ENCODE measurements at places on chromosomes 6 and 20.

GRCh38 chr6:30283761-30284160 lies 43.0 kb upstream of the TRIM39 start:
- no peaks in the 10 kb centered on the region for H3K27me3 ChIP-seq
- no peaks in the 10 kb centered on the region for H3K4me1 ChIP-seq

DNA sequence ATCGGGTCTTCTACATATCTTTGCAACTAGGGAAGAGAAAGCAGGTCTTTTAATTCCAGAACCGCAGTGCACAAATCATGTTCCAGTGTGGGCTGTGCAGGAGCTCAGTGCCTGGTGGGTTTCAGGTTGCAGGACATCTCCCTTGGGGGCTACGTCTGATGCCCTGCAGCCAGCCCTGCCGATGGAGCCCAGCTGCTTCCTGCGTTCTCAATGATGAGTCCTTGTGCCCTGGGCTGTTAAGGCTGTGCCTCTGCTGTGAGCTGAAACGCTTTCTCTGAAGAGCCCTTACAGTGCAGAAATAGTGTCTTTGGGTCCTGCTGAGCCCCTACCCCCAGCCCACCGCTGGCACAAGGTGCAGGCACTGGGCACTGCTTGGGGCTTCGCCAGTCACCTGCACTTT lies 192.9 kb downstream of the SYNDIG1 start:
- H3K4me3 ChIP-seq, result no peak overlapping the region
- DNase-seq, result no peak
- H3K4me1 ChIP-seq, result no peaks in the 10 kb centered on the region
- no peak overlapping the region for H3K27ac ChIP-seq
- no peaks in the 10 kb centered on the region for H3K36me3 ChIP-seq
- no peaks in the 10 kb centered on the region for H3K27me3 ChIP-seq

DNA sequence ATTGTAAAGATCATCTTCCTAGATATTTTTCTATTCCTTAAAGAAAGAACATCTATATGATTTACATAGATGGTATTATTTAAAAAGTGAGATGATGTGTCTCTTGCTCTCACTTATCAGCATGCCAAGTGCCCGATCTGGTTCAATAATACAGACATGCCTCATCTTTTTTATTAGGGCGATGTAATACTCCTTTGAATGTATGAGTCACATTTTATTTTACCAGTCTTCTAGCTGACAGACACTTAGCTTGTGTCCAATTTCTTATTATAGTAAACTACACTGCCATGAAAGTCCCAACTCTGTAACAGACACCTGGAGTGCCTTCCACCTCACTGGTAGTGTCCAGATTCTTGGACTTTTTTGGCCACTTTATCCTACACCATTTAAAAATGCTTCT lies 586.6 kb upstream of the BTBD3 start:
- no peak overlapping the region for H3K4me3 ChIP-seq
- H3K27ac ChIP-seq, result no peak overlapping the region
- DNase-seq, result no peak
- no peaks in the 10 kb centered on the region for H3K27me3 ChIP-seq

GRCh38 chr20:63378626-63379025 lies 17.5 kb upstream of the CHRNA4 start:
- peaks cover 19% of the 10 kb centered on the region for H3K27me3 ChIP-seq
- no peak for DNase-seq
- H3K27ac ChIP-seq, result no peak overlapping the region
- H3K36me3 ChIP-seq, result no peaks in the 10 kb centered on the region
- H3K4me1 ChIP-seq, result no peaks in the 10 kb centered on the region

DNA sequence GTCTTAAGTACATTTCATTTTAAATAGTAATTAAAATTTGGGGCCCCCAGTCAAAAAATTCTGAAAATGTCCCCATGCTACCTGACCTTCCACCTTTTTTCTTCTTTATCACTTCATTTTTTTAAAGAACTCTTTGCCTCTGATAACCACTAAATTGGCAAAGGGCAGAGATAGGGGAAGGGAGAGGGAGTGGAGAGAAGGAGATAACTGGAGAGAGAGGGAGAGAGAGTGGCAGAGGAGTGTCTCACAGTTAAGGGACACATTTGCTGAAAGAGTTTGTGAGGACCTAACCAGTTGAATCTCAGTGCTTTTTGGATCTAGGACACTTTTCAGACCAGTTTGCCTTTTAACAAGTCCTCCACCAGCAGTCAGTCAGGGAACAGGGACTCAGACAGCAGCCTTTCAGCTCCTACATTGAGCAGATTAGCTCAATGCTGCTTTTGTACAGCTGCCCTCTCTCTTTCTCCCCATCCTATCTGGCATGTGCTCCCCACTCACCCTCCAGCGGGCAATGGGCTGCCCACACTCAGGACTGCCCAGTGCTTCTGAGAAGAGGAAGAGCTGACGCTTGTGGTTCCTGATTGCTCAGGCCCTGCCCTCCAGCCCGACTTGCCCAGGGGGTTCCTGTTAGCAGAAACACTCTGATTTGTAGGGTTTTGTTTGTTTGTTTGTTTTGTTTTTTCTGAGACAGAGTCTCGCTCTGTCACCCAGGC lies 14.4 kb downstream of the ARMC2 start:
- H3K27me3 ChIP-seq, result no peaks in the 10 kb centered on the region
- no peak overlapping the region for H3K4me3 ChIP-seq
- peaks cover 27% of the 10 kb centered on the region for H3K36me3 ChIP-seq
- H3K4me1 ChIP-seq, result no peaks in the 10 kb centered on the region

DNA sequence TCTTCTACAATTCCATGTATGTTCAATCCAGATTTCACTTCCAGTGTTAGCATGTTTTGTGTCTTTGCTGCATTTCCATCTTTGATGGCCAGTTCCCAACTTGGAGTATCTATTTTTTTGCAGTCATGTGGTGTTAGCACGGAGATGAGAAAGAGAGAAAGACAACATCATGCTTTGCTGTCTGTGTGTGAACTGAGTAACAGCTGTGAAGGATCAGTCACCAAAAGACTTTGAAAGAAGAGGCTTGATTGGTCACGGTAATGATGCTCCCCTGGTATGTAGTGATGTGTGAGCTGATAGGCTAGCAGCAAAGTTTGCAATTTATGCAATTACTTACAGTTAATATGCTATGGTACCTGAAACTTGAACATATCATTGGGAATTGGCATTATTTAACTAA lies 731.3 kb upstream of the NRSN1 start:
- no peak overlapping the region for H3K27ac ChIP-seq
- no peaks in the 10 kb centered on the region for H3K27me3 ChIP-seq
- no peak overlapping the region for H3K4me3 ChIP-seq
- no peaks in the 10 kb centered on the region for H3K36me3 ChIP-seq

DNA sequence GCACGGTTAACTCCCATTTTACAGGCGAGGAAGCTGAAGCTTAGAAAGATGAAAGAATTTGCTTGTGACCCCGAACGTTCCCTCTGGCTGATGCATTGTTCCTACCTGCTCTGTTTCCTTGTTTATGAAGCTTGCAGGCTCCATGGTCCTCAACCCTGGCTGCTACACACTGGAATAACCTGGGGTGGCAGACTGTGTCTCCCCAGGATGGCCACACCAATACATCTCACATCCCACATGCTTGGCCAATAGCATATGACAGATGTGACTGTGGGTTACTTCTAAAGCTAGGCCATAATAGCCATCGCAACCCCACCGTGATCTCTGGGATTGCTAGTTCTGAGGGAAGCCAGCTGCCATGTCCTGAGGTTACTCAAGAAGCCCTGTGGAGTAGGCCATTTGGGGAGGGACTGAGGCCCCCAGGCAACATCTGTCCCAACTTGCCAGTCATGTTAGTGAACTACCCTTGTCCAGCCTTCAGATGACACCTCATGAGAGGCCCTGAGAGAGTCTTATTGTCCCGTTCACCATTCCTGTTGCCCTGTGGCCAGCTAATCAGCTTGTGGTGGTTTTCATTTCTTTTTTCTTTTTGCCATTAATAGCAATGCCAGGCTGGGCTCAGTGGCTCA lies 6.7 kb upstream of the FAM110A start:
- H3K4me1 ChIP-seq, result no peaks in the 10 kb centered on the region
- no peak overlapping the region for H3K4me3 ChIP-seq
- H3K27ac ChIP-seq, result no peak overlapping the region
- no peaks in the 10 kb centered on the region for H3K36me3 ChIP-seq
- no peak for DNase-seq

- H3K27me3 ChIP-seq, result no peaks in the 10 kb centered on the region
- H3K27ac ChIP-seq, result peak overlapping the region; percentile 98
- H3K36me3 ChIP-seq, result no peaks in the 10 kb centered on the region
- no peak for DNase-seq
- peak overlapping the region; percentile 64 for H3K4me3 ChIP-seq
- H3K4me1 ChIP-seq, result peaks cover 24% of the 10 kb centered on the region
Measured at GRCh38 chr6:143677577-143677890, 231 bp upstream of the PHACTR2 start.

GRCh38 chr6:146123616-146124015 lies 94.8 kb downstream of the GRM1 start:
- no peaks in the 10 kb centered on the region for H3K27me3 ChIP-seq
- H3K4me3 ChIP-seq, result no peak overlapping the region
- H3K36me3 ChIP-seq, result no peaks in the 10 kb centered on the region
- no peak for DNase-seq

DNA sequence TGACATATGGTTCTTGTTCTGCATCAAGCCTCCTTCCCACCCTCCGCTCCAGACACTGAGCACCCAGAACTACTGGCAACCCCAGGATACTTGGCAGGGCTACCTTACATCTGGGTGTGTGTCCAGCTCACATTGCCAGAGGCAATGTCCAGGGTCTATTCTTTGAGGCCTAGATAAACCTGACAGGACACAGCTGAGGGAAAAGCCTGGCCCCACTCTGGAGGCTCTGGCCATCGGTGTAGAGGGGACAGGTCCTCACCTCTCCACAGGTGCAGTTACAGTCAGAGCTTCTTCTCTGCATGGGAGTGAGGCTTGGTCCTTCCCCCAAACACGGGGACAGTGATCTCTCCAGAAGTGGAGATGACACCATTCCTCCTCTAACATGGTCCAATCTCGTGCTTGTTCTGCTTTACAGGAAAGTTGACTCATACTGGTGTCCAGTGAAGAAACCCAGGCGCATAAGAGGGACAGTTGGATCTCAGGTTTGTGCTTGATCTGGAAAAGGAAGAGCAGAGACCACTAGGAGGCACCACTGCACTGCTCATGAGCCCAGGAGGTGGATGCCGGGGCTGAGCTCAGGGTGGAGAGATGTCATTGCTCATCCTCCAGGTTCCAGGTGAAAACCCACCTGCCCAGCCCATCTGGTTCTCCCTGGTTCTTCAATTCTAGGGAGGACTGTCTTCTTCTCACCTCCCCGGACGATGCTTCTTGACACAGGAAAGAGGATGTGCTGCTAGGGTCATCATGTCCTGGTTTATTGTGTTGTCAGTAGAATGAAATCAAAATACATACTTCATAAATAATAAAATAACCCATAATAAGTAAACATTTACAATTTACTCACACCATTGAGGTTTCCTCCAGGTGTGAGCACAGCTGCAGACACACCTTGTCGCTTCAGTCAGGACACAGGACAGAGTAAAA lies 14.7 kb downstream of the HLA-F start:
- no peaks in the 10 kb centered on the region for H3K27me3 ChIP-seq
- H3K36me3 ChIP-seq, result no peaks in the 10 kb centered on the region
- DNase-seq, result peak; percentile 80
- H3K27ac ChIP-seq, result no peak overlapping the region

GRCh38 chr6:169960886-169961611 lies 209.6 kb downstream of the ERMARD start:
- no peaks in the 10 kb centered on the region for H3K36me3 ChIP-seq
- no peak overlapping the region for H3K27ac ChIP-seq
- DNase-seq, result peak; percentile 44
- peaks cover 12% of the 10 kb centered on the region for H3K27me3 ChIP-seq

DNA sequence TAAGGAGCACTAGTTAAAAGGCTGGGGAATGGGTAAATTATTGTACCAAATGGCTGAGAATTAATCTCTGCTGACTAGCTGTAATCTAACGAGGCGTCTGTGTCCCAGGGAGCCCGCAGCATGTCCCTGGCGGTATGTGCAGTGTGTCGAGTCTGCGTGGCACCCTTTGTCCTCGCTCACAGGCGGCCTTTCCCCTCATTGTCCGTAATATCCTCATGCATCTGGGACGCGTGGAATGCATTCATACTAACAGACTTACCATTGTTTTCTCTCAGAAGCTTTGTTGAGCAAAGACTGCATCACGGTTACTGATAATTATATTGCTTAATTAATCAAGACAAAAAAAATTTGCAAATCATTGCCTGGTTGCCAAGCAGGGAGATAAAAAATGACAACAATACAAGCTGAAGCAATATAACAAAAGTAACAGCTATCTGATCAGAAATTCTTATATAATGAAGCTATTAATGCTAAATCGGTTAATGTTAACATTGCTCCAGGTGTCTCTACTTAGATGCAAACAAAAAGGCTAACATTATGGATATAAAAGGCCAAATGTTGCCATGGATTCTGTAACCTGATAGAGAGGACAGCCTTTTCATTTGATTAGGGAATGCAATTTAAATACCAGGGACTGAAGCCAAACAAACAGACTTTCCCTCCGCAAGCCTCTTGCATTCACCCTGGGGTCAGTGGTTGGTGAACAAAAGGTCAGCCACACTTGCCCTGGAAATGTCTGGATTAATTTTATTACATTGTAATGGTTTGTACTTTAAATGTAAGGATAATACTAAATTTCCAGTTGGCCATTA lies 124.8 kb downstream of the INSM1 start:
- H3K27ac ChIP-seq, result peak overlapping the region; percentile 41
- DNase-seq, result peak; percentile 82
- peaks cover 22% of the 10 kb centered on the region for H3K4me1 ChIP-seq
- no peaks in the 10 kb centered on the region for H3K27me3 ChIP-seq
- H3K36me3 ChIP-seq, result peaks cover 11% of the 10 kb centered on the region

- H3K4me1 ChIP-seq, result no peaks in the 10 kb centered on the region
- no peak overlapping the region for H3K4me3 ChIP-seq
- no peaks in the 10 kb centered on the region for H3K36me3 ChIP-seq
- H3K27ac ChIP-seq, result peak overlapping the region; percentile 50
Measured at GRCh38 chr20:23132293-23132929, 46.3 kb upstream of the CD93 start.

DNA sequence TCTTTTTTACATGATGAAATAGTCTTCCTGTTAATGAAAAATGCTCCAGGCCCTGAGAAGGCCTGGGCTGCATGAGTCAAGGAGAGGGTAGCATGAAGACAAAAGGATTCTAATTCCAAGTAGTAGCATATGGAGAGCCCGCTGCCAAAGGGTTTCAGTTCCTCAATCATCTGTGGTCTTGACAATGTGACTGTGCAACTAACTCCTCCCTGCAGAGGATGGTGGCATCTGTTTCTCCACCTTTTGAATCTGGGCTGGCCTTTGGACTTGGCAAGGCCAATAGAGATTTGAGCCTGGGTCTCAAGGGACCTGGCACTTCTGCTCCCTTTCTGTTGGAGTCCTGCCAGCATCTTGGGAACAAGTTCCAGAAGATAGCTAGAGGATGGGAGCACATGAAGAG lies 35.1 kb upstream of the ANKEF1 start:
- H3K27me3 ChIP-seq, result no peaks in the 10 kb centered on the region
- no peaks in the 10 kb centered on the region for H3K36me3 ChIP-seq
- H3K4me1 ChIP-seq, result peaks cover 4% of the 10 kb centered on the region

- no peak overlapping the region for H3K27ac ChIP-seq
- no peak overlapping the region for H3K4me3 ChIP-seq
- peaks cover 98% of the 10 kb centered on the region for H3K36me3 ChIP-seq
- no peaks in the 10 kb centered on the region for H3K27me3 ChIP-seq
Measured at GRCh38 chr6:4055420-4056041, 23.4 kb downstream of the FAM217A start.

All from stomach (tissue), 19 donors.